ENCODE measurements at places on chromosomes 4 and X.

GRCh38 chr4:42151568-42152506, 618 bp downstream of the BEND4 start:
- peak; percentile 56 for DNase-seq

DNA sequence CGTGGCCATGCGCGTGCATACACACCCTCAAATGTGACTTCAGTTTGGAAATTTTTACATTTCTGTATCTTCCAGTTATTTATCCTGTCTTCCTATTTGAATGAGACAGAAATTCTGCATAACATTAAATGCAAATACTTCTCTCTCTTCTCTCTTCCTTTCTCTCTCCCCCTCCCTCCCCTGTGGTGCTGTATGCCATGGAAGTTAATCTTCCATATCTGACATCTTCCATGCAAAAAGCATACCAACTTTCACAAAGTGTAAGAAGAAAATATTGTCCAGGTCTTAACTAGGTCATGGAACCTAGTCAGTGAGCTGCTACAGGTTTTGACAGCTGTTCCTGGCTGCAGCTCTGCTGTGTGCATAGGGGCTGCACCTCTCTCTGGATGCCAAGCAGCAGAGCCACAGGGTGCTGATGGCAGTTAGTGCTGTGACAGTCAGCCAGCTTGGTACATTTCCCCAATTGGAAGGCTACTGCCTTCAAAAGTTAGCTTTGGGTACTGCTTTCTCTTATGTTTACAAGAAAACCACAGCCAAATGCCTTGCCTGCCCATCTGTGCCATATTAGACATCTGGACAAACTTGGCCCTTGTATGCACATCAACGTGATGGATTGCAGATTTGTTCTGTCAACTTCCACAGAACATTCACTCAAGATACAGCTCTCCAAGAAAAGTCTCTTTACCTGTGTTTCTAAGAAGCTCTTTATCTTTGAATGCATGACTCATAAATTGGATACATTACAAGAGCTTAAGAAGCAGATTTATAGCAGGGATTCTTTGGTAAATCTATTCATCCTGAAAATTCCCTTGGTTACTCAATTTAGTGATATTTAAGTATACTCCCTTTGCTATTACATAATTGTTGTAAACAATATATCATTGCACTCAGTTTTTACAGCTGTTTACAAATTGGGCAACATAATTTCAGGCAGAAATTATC, 623.8 kb downstream of the EPHA5 start:
- DNase-seq, result no peak

DNA sequence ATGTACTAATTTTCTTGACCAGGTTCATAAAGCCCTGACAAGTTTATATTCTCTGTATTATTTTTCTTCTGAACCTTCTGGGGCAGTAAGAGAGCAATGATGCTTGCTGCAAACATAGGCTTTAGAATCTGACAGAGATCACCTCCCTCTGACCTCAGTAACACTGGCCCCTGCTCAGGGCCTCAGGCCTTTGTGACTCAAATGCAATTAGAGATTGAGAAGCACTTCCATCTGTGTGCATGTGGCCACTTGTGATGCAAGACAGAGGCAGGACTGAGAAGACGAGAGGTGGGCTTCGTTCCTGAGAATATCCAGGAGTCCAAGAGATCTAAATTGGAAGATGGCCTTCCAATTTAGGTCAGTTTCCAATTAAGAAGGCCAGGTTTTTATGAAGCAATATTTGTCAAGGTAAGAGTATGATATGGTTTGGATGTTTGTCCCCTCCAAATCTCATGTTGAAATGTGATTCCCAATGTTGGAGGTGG, 82.8 kb upstream of the VEGFC start:
- no peak for DNase-seq

GRCh38 chr4:81605271-81605670, 133.6 kb upstream of the RASGEF1B start:
- DNase-seq, result no peak

GRCh38 chr4:52187603-52188002, 136.5 kb downstream of the SPATA18 start:
- no peak for DNase-seq

GRCh38 chr4:140805293-140805692, 49.1 kb upstream of the TBC1D9 start:
- no peak for DNase-seq

DNA sequence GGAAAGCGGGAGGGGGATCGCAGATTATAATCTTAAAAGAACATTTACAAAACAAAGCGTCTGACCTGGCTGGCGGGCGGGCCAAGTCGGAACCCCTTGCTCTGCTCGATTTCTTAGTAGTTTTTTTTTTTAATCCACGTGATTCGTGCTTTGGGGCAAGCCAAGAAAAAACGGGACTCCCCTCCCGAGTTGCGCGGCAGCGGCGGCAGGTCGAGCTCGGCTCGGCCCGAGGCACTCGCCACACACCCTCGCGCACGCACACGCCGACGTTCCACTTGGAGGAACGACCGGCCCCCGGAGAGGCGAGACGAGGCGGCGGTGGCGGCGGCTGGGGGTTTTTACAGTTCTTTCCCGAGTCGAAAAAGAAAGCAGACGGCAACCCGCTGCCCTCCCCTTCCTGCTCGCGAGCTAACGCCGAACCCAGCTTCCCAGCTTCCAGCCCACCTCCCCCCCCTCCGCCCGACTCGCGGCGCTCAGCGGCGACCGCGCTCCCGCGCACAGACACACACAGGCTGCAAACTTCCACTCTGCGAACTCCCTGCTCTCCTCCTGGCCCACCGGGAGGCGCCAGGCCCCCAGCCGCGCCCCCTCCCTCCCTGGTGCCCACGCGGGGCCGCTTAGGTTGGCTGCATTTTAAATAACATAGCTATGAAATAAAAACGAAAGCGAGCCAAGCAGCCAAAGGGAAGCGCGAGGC, 1.2 kb downstream of the BCOR start:
- no peak for DNase-seq

DNA sequence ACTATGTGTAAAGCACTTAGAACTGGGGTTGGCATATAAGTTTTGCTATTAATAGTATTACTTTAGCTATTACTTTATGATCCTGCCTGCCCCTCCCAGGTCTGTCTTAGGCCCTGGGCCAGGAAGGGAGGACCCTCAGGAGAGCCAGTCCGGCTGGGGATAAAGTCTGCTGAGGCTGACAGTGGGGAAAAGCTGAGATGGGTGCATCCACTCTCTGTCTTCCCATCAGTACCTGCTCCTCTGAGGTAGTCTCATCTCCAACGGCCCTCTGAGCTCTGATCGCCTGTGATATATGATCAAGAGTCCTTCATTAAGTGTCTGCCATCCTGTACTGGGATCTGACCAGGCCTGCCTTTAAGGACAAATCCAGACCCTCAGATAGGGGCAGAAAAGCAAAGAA, 156.5 kb upstream of the PJA1 start:
- DNase-seq, result no peak

DNA sequence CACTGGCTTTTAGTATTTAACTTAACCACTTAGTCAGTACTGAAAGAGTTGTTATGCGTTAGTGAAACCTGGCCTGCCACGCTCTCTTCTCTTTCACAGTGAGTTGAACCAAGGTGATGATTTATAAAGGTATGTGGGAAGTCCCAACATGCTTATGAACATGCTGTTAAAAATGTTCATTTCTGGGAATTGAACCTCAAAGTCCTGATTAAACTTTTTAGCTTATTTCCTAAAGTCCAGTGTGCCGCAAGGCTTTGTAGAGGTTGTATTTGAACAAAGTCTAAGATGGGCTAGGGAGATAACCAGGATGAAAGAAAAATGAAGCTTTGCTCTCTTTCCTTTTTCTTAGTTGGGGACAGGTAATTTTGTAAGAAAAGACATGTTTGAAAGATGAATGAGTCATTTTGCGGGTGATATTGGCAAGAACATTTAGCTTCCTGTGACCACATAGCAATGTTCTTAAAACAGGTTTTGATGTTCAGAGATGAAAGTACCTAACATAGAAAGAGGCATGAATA, 270.3 kb downstream of the DTHD1 start:
- no peak for DNase-seq

GRCh38 chr4:175745329-175745728, 66.7 kb downstream of the GPM6A start:
- no peak for DNase-seq

- DNase-seq, result no peak
Measured at GRCh38 chr4:27350161-27350560, 489.5 kb downstream of the STIM2 start.

GRCh38 chrX:149720021-149720689, 8.3 kb downstream of the MAGEA11 start:
- no peak for DNase-seq

DNA sequence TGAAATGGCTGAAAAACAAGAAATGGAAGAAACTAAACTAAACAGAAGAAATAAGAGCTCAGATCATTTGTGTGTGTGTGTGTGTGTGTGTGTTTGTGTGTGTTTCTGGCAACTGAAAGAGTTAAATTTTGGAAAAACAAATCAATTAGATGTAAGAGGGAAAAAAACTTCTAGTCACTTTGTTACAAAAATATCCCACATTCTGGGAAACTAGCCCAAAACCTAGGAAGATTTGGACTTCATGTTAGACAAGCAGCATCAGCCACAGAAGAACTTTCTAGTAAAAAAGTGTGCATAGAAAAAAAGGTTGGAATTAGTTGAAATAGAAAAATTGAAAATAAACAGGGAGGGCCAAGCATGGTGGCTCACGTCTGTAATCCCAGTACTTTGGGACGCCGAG, 111.6 kb upstream of the PRKG2 start:
- DNase-seq, result no peak

DNA sequence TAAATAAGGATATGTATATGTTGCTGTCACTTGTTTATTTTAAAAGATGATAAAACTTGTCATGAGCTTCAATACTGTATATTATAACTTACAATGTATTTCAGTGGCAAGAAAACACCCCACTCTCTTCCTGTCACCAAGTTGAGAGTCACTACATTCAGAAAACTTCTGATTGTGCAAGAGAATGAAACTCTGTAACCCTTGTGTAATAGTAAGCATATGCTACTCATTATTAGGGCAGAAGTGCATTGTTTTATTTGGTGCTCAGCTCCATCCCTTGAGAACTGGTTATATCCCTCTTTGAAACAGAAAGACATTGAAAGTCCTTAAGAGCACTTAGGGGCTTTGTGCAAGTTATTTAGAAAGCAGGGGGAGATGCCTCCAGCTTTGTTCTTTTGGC, 594.5 kb downstream of the ARAP2 start:
- no peak for DNase-seq

DNA sequence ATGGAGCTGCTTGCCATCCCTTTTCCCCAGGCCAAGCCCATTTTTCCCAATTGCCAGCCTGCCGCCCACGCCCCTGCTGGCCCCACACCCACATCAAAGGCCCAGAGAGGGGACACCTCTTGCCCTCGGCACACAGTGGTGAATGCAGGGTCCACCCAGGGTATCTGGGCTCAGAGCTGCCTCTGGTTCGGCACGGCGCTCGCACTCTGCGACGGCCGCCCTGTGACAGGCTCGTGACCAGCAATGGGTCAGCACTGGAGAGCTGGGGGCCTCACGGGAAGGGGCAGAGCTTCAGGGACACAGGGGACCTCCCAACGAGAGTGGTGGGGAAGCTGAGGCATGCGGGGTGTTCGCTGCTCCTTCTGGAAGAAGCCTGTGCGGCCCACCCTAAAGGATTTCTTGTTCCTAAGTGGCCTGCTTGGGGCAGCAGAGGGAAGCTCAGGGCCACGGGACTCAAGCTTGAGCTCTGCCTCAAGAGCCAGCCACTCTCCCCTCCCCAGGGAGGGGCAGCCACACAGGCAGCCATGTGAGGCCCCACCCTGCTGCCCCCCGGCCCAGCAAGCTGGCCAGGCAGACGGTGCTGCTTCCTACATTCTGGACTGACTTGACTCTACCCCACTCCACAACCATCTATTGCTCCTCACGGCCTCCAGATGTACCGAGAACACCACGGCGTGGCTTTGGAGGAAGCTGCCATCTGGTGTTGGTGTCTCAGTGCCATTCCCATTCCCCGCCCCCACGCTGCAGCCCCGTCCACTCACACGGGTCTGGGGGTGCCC, 73.7 kb downstream of the ABLIM2 start:
- no peak for DNase-seq

GRCh38 chrX:129642641-129643040, 12.1 kb downstream of the APLN start:
- no peak for DNase-seq

DNA sequence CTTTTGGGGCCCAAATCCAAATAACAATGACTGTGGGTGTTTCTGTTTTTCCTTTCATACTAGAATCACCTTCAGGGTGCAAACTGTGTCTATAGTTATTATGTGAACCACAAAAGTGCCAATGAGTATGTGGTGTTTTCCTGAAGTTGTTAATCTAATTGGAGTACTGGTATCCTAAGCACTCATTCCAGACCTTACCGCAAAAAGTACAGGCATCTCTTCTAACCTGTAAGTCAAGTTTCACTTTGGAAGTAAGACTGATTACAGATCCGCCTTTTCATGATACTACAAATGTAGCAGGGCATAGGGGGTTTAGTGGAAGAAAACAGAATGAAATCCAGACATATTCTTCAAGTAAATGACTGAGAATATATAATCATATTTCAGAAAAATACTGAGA, 16.1 kb downstream of the COQ2 start:
- DNase-seq, result no peak

DNA sequence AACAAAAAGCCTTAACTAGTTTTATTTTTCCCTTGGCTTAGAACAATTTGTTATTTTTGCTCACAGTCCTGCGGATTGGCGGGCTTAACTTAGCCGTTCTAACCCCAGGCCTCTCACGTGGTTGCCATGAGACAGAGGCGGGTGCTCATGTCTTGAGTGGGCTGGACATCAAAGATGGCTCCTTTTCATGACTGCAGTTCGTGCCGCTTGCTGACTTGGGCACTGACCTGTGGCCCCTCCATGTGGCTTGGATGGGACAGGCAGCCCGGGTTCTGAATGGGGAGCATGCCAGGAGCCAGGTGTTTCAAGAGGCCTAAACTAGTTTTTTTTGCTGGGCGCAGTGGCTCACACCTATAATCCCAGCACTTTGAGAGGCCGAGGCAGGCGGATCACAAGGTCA, 40.7 kb downstream of the CDS1 start:
- no peak for DNase-seq

DNA sequence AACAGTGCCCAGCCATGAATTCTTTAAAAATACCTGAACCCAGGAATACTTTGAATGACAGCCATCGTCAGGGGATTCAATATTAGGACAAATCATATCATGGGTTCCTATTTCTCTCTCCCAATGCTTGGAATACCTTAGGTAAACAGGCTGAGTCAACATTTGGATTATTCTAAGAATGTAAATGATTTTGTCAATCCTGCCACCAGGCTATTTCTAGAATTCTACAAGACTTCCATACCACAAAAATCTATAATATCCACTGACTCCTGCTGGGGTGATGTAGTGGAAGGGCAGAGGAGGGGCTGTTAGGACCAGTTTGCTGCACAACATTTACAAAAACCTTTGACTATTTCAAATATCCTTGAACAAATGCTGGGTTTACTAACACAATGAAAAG, 65.2 kb downstream of the IGFBP7 start:
- no peak for DNase-seq

- no peak for DNase-seq
Measured at GRCh38 chrX:19745077-19745476, 142.3 kb downstream of the SH3KBP1 start.

GRCh38 chr4:153834901-153835300, 46.0 kb upstream of the SFRP2 start:
- no peak for DNase-seq
